ENCODE measurements at places on chromosomes 3 and 15.
A peak's percentile ranks its signal among the peaks of the same experiment; 100 is the strongest.

- DNase-seq, result no peak
These were observed 44.9 kb upstream of the PARP14 start for GRCh38 chr3:122635789-122636188.

DNA sequence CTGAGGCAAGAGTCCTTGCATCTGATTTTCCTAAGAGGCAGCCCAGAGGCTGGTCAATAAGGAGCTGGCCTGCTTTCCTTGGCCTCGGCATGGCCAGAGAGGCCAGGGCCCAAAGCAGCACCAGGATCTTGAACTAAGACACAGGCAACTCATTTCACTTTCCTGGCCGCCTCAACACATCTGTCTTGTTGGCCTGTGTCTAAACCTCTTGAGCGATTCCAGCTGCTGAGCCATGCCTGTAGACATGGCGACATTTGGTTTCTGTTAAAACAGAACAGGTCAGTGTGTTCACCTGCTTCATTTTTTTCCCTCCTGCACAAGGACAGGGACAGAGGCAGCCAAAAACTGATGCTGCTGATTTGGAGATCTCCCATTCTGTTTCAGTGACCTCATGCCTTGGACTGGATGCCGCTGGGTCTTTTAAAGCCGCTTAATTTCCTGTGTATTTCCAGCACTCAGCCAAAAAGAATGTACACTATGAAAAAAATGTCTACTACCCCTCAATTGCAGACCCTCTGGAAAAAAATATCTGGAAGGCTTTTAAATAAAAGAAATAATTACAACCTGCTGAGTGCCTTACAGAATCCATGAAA lies 266.6 kb upstream of the ICE2 start:
- no peak for DNase-seq

DNA sequence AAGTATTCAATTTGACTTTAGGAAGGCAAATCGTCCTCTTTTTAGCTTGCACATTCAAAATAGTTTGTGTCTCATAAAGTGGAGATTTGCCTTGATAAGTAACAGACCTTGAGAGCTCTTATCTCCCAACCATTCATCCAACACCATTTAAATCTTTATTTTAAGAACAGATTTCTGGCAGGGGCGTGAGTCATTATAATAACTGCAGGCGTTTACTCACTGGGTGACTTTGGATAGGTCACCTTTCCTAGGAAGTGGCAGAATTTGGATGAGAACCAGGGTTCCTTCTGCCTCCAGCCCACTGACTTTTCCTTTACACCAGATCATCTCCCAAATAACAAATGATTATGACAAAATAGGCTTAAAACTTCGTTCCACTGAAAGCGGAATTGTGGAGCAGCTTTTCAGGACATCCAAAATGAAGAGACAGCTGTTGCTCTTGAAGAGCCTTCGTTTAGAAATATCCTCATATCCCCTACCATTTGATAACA lies 5.0 kb downstream of the LMCD1 start:
- DNase-seq, result no peak

DNA sequence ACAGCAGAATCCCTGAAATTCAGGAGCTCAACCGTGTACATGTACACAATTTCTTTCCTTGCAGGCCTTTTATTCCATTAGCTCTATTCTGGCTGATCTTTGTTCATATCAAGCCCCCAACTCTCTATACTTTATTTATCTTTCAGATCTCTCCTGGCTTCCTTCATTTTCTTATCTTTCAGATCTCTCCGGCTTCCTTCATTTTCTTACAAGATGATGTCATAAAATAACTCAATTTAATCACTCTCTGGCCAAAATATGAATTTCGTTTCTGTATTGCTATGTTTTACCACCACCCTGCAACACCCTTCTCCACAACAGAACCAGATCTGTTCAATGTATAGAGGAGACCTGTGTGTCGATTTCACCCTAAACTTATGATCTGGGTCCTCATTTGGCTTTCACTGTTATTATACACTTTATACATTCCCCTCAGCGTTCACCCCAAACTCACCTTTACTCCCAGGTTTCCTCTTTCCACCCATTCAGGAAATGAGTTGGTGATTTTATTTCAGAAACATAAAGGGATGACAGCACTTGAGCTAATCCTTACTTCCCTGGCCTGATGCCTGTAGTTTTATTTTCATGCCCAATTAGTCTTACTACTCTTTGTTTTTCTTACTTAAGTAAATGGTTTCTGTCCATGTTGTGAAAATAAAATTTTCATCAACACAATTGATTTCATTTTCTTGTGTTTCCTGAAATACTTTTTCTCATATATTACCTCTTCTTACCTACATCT lies 195.5 kb downstream of the BCHE start:
- DNase-seq, result no peak

DNA sequence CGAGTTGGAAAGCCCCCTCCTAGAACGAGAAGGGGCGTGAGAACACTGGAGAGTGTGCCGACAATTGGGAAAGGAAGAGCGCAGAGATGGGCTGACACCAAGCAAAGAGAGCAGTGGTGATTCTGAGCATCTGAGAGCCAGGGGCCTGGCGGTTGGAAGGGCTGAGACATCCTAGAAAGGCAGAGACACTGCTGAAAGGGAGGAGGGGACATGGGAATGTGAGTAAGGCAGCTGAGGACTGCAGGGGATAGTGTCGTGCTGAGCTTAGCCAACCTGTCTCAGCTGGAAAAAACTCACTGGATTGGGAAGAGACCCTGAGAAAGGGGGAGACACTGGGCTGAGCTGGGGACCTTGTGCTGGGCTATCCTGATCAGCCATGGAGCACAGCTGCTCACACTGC lies 58.1 kb upstream of the SLC6A6 start:
- no peak for DNase-seq

- DNase-seq, result no peak
These were observed 500.4 kb downstream of the SHQ1 start for GRCh38 chr3:72347819-72348319.

GRCh38 chr15:78069052-78069414 lies 8.5 kb downstream of the TBC1D2B start:
- DNase-seq, result no peak

DNA sequence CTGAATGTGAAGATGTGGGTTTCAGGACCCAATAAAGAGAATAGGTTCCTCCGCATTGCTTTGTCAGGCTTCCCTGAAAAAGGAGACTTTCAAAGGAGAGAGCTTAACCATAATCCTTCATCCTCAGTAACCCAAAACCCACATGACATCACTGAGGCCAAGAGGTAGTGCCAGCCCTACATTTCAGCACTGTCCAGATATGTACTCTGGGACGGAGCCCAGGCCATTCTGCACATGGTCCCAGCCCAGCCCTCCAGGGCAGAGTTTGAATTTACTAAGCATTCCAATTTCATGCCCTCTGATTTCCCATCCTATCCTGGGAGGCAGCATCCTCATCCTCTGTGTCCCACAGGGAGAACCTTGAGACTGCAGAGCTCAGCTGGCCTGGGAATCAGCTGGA lies 210.5 kb downstream of the GABRB3 start:
- DNase-seq, result no peak

DNA sequence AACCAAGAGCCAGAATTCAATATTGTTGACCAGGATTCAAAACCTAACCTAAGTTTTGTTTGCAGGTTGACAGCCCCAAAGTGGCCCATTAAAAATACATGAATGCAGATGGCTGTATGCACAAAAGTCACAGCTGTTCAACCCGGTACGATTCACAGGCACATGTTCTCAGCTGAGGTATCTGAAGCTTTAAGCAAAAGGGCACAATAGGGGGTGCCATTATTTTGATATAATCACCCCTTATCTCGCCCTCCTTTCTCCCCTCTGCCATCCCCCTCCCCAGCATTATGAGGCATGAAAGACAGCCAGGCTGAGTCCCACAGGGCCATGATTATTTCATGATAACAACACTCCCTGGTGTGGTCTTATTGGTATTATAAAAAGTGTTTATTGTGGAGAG lies 264.9 kb downstream of the EBLN2 start:
- DNase-seq, result no peak

DNA sequence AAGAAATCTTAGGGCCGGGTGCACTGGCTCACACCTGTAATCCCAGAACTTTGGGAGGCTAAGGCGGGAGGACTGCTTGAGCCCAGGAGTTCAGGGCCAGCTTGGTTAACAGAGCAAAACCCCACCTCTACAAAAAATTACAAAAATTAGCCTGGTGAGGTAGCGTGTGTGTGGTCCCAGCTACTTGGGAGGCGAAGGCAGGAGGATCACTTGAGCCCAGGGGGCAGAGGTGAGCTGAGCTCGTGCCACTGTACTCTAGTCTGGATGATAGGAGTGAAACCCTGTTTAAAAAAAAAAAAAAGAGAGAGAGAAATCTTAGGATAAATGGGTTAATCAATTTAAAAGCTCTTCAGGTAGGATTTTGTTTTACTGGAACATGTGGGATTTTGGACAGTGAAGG lies 31.2 kb upstream of the DUT start:
- no peak for DNase-seq

DNA sequence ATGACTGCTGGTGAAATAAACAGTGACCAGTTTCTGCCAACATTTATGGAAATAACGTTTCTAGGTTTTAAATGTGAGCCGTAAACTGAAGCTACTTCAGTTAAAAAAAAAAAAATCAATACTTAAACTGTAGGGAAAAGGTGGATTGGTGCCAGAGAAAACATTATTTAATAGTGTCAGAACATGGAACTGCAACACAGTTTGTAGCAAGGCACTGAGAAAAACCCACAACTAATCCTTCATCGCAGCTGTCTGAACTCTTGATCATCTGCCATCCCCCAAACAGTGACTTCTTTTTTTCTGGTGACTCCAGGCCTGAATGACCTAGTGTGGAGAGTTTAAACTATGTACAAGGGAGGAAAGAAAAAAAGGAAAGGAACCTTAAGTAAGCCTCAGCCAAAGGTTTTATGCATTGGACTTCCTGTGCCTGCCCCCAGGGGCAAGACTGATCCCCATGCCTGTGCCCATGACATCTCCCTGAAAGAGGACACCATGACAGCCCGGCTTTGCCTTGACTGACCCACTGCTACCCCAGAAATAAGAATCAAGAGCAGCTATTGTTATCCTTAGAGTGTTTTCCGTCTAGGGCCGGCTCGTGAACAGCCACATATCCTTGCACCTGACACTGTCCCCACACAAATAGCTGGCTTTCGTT lies 33.1 kb downstream of the CRTAP start:
- DNase-seq, result no peak

- no peak for DNase-seq
These were observed 8.0 kb downstream of the HDDC3 start for GRCh38 chr15:90924375-90924774.

- no peak for DNase-seq
These were observed 511.9 kb downstream of the ZIC1 start for GRCh38 chr3:147921051-147921450.

DNA sequence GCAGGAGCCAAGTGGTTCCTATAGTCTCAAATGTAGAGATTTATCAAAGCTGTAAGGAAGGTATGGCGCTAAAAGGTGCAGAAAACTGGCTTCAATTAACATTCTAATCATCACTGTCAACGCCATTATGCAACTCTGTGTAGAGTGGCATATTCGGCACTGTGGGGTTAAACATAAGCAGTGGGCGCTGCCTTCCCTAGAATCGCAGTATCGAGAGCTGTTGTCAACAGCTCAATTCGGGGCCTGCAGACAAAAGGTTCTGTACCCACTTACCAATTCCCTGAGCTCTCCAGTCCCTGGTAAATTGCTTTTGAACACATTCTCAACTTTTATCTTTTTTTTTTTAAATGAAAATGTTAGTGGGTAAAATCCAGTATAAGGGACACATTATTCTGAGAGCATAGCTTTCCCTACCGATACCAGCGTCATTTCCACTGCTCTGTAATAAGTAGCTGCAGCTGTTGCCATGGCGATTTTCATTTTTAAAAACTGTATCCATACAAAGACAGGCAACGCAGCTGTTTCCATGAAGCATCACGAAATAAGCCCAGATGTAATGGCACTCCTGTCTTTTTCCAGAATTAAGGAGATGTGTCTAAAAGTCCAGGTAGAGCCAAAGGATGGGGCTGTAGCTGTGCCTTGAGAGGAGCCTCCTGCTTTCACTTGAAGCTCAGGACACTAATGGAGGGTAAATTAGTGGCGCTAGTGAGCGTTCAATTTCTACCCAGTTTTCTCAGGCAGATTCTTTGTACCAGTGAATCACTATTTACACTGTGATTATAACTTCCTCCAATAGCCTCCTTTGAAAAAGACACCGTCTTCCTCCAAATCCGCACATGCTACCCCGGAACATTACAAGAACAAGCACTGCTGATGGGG lies 250.3 kb downstream of the SLC9A9 start:
- DNase-seq, result no peak

GRCh38 chr3:115384381-115384780 lies 237.3 kb upstream of the ZBTB20 start:
- DNase-seq, result no peak

GRCh38 chr15:77075528-77075927 lies 4.6 kb upstream of the TSPAN3 start:
- DNase-seq, result peak; percentile 50

DNA sequence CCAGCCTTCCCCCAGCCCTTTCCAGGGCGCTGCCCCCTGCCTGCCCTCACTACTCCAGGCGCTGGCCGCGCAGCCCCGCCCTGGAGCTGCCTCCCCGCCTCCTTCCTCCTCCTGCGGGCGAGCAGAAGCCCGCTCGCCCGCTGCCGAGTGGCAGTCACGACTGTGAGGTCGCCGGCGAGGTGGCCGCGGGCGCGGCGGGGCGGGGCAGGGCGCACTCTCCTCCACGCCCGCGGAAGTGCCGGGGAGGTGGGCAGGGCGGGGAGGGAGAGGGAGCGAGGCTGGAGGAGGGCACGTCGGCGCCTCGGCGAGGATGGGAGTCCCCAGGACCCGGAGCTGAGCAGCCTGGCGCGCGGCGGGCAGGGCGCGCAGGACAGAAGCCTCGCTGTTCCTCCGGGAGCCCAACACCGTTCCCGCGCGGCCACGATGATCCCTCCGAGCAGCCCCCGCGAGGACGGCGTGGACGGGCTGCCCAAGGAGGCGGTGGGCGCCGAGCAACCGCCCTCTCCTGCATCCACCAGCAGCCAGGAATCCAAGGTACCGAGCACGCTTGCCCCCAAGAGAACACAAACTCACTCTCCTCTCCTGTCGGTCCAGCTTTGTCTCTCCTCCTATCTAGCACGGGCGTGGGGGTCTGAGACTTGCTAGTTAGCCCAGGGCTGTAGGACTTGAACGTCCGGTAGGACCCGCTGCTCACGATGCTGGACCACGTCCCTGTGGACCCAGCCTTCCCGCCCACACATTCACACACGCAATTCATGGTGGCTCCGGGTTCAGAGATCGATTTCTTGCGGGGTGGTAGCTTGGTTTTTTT lies at the start of gene STAC:
Gene STAC (plus strand): TSS at position 284 of the 811 bp plus-strand sequence. CDS start 140 bp downstream, at position 424.
- DNase-seq, result peak; percentile 86

- DNase-seq, result no peak
These were observed 34.7 kb downstream of the SPTSSB start for GRCh38 chr3:161336661-161337060.

DNA sequence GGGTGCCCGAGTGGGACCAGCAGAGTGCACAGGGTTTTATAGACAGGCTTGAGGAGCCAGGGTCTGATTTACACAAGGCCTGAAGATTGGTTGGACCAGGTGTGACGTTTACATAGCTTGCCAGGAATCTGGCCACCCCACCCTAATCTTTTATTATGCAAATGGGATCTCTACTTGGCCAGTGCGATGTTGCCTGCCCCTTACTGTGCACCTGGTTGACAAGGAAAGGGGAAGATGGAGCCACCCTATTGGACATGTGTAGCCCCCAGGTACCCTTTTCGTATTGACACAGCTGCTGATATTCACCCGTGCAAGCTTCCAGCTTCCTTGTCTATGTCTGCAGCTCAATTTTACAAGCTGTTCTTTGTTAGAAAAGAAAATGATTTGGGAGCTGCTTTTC lies 132.0 kb downstream of the ARNT2 start:
- no peak for DNase-seq

GRCh38 chr3:178393824-178394223 lies 142.4 kb upstream of the KCNMB2 start:
- DNase-seq, result no peak

- no peak for DNase-seq
These were observed 15.6 kb downstream of the CHRNA3 start for GRCh38 chr15:78605201-78605600.

GRCh38 chr3:154102225-154102624 lies 19.0 kb upstream of the ARHGEF26 start:
- no peak for DNase-seq
